ENCODE measurements at places on chromosomes 2 and 18.

DNA sequence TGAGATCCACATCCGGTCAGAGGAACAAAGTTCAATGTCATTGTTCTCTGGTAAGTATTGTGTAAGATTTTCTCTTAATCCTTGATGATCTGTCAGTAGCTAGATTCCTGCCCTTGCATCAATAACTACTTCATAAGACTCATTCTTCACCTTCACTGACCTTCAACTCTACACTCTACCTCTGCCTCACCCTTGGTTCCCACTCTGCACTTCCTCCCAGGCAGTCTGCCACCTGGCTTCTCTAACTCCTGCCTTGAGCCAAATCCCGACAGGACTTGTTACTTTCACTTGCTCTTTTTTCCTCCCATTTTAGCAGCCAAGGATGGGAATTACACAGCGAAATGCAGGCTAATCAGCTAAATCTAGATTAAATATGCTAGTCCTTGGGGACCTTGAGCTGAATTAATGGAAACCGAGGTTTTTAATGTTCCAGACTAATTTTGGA, 190.7 kb downstream of the DLGAP1 start:
- DNase-seq, result no peak

DNA sequence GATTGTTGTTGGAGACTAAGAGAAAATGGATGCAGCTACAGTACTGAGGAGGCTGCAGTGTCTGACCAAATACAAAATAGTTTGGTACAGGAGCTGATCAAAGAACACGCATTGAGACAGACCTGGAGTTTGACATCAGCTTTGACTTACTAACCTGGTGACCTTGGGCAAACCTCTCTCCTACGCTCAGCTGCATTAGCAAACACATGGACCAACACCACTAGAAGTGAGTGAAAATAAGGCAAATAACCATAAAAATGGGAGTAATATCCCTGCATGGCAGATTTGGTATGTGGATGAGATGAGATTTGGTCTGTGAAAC, 126.5 kb downstream of the LPIN1 start:
- no peak for DNase-seq

GRCh38 chr2:38155-38554, 8.2 kb downstream of the FAM110C start:
- DNase-seq, result no peak

DNA sequence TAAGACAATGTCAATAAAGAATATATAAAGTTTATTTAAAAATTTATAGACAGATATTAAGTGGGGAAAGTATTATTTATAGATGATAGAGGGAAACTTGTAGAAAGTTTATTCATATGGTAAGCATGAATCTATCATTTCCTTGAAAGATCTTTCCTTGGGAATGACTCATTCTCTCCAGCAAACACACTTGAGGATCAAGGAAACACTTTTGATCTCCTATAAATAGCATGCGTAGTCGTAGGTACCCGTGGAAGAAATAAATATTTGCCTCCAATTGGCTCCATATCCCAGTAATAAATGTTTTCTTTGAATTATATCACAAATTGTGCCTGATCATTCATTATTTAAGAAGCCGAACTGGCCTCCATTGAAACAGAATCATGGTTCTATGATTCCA, 483.4 kb downstream of the RNF144A start:
- no peak for DNase-seq

DNA sequence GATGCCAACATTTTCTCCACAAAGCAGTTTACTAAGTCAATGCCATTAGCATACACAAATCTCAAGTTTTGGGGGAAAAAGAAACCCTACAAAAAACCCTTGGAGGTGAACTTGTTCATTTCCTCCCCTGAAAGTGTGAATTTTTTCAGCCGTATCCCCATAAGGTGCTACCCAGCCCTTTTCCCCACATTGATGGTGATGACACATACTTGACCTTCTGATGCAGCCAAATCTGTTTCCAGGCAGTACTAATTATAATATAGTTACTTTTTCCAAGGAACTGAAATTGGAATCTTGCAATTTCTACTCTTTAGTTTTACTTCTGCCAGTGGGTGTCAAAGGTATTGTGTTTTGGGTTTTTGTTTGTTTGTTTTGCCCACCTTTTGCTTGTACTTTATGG, 474.5 kb downstream of the TGIF1 start:
- no peak for DNase-seq

- no peak for DNase-seq
Observed at GRCh38 chr18:43559507-43559906, 282.2 kb upstream of the SYT4 start.

DNA sequence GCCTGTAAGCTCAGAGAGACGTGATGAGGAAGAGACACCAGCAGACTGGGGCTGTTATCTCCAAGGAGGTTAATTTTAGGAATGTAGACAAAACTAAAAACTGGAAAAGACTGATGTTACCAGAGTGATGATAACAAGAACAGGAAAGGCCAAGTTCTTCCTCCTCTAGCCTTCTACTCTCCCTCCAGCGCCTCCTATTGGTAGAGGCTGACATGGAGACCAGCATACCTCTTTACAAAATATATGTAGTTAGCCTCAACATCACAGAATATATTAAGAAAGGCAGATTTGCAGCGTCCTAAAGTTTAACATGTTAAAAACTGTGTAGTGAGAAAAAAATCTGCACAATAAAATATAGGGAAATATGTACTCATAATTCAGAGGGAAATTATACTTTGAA, 66.0 kb downstream of the TCF4 start:
- DNase-seq, result no peak

DNA sequence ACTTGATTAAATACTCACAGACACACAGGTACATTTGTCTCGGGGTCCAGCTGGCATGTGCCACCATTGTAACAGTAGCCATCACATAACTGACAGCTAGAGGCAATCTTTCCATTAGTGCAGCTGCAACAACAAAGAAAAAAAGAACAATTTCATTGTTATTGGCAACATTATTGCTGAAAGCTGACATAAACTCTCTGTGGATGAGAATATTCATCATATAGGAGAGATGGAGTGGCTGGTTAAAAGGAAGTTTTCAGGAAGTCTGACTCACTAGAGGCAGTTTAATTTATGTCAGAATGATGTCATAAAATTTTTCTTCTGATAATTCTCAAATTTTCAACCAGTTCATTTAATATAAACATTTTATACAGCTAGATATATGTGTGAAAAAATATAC, 1490.0 kb upstream of the NXPH2 start:
- DNase-seq, result no peak

DNA sequence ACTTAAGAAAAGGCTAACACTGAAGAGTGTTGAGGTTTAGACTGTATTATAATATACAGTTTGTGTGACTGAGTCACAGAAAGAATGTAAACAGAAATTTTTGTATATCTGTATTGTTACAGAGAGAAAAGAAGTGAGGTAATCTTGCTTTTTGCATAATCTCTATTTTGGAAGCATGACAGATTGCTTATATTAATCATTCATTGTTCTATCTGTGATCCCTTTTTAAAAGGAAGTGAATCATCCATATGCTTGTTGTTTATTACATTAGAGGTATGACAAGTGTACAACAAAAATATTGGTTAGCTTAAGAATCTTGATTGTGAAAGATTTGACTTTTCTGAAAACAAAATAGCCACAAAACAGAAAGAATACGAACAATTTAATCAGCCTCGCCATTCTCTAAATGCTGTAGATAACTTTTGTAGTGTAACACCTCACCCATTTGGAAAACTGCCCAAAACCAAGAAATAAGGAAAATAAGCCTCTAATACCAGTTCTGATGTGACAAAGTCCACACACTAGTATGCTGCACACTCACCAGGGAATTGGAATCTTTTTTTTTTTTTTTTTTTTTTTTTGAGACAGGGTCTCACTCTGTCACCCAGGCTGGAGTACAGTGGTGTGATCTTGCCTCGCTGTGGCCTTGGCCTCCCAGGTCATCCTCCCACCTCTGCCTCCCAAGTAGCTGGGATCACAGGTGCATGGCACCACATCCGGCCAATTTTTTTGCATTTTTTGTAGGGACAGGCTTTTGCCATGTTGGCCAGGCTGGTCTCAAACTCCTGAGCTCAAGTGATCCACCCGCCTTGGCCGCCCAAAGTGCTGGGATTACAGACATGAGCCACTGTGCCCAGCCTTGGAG, 91.5 kb upstream of the LPIN2 start:
- DNase-seq, result peak; percentile 86

DNA sequence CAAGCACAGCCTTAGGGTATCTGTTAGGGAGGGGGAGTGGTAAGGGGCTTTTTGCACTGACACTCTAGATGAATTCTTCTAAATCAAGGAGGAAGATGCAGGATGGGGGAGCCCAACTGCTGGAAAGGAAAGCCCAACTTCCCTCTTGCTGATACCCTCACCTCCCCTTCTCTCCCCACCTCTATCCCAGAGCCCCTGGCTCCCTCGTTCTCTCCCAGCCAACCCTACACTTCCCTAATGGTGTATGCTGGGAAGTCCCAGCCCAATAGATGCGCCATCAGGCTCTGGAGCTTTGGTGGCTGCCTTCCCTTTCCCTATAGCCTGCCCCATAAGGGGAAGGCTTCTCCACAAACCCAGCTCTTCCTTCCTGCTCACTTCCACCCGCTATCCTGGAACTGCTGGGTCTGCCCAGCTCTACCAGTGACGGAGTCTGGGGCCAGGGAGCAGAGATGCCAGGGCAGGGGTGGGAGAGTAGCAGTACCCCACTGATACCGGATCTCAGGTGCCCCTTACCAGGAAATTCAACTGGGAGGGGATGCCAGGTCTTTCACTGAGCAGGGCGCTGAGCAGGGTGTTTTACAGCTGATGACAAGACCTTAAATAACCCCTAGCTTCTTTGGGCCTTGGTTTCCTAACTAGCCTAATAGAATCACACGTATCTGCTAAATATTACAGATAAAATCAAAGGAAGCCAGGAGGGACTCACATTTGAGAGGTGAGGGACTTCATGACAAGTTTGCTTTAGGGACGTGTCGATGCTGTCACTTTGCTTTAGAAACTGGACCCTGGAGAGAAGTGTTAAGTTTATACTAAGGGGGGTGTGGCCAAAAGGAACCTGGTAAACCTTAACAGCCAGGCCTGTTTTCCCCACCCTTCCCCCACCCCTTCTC, 82.6 kb downstream of the DNMT3A start:
- no peak for DNase-seq

DNA sequence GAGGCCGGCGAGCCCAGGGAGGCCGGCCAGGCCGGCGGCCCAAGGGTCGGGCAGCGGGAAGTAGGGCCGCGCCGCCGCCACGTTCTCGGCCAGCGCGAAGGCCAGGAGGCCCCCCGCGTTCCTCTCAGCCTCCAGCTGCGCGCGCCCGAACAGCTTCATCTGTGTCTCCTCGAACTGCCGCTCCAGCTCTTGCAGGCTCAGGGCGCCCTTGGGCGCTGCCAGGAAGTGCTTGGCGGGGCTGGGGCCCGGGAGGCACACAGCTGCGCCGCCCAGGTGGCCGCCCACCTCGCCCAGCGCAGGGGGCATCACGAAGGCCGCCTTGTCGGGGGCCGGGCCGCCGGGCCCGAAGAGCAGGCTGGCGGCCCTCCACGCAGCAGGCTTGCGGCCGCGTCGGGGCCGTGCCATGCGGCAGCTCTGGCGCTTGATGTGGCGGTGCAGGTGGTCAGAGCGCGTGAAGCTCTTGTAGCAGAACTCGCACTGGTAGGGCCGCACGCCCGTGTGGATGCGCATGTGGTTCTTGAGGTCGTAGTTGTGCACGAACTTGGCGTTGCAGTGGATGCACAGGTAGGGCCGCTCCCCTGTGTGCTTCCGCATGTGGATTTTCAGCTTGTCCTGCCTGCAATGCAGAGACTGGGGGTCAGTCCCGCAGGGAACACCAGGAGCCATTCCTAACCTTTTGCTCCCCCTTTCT, 99.0 kb upstream of the SMAD2 start:
- DNase-seq, result no peak

DNA sequence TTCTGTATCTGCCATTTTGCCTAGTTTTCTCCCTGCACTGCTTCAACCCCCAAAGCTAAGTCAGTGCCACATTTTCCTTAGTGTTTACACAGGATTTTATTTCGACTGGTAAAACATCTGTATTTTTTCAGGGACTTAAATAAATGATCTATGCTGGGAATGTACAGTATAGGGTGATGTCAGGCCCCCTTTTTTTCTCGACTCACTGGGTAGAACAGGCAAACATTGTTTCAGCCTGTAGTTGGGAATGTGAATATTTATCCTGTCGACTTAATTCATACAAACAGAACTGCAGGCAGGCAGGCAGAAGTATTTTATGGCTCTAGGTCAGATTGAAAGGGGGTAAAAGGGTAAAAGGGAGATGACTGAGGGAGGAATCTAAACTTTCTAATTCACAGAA, 123.5 kb upstream of the ZFP36L2 start:
- no peak for DNase-seq

DNA sequence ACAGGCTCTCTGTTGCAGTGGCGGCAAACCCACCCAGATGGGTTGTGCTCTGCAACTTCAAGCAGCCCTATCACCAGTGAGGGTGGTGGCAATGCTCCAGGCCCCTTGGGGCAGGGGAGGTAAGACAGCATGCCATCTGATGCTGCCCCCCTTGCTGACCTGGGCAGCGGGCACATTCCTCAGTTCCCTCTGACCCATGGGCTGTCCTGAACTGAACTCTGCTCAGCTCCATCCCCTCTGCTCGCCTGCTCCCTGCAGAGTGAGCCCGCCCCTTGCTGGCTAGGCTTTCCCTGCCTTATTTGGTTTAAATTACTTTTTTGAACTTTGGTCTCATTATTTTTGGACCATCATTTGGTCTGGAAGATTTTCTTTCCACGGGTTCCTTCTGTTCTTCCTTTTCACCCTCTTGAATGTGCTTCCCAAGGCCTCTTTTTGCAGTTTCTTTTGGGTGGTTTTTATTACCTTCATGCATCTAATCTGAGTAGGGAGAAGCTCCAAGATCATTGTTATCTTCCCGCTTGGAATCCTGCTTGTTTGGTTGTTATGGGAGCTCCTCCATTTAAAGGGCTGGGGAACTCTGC, 565.4 kb downstream of the TNS1 start:
- no peak for DNase-seq

- no peak for DNase-seq
Observed at GRCh38 chr2:62266433-62267038, 70.6 kb downstream of the B3GNT2 start.

DNA sequence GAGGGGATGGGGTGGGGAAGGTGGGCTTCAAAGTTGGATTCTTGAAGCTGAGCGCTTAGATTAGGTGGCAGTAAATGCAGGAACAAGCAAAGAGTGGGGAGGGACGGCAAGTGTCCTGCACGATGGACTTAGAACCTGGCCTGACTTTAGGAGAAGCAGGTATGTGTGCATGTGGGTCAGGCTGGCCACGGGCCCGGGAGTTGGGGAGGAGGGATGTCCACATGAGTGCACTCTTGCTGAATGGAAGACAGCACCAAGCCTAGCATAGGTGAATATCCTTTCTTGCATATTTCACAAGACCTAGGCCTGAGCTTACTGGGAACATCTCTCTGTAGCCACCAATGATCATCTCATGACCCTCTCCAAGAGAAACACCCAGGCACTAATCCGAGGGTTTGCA, 96.1 kb downstream of the DDX1 start:
- DNase-seq, result no peak

GRCh38 chr18:2905854-2906703, 59.3 kb downstream of the EMILIN2 start:
- DNase-seq, result peak; percentile 72

Data from lung microvascular endothelial cell (primary cell).